HT1080 (cell line): ENCODE measurements at places on chromosomes 5 and 9. TPM values are rescaled to one million over a fixed set of nuclear protein-coding genes. Genes with fewer than 3 reads are reported as not detected.

The WNT8A gene
- not detected in 2 replicates for total RNA-seq

The C9orf153 gene
- total RNA-seq = 0.07 TPM in 1 of 2 replicates, not detected in the other

The FOXD4 gene
- total RNA-seq = 1.1 and 1.2 TPM in 2 replicates

The MYMK gene
- not detected in 2 replicates for total RNA-seq

The PLGRKT gene
- 33.6 and 36.5 TPM in 2 replicates for total RNA-seq

The CTSV gene
- 0.37 and 0.58 TPM in 2 replicates for total RNA-seq

The SLC36A3 gene
- not detected in 2 replicates for total RNA-seq

The TXNDC8 gene
- not detected in 2 replicates for total RNA-seq

The TSSK1B gene
- not detected in 2 replicates for total RNA-seq

The PCDHA1 gene
- total RNA-seq = 0.03 and 0.23 TPM in 2 replicates

The LHX3 gene
- total RNA-seq = not detected in 2 replicates

The SLC6A7 gene
- 0.03 TPM in 1 of 2 replicates, not detected in the other for total RNA-seq
